Stimulated activated CD4-positive, alpha-beta T cell treated with anti-CD3 and anti-CD28 coated beads, TNF-alpha, amount 100 ng/mL, for 24 hours (primary cell): ENCODE measurements at places on chromosomes 5 and 9.

GRCh38 chr5:168813184-168813968, 234.2 kb upstream of the PANK3 start:
- DNase-seq = no peak

DNA sequence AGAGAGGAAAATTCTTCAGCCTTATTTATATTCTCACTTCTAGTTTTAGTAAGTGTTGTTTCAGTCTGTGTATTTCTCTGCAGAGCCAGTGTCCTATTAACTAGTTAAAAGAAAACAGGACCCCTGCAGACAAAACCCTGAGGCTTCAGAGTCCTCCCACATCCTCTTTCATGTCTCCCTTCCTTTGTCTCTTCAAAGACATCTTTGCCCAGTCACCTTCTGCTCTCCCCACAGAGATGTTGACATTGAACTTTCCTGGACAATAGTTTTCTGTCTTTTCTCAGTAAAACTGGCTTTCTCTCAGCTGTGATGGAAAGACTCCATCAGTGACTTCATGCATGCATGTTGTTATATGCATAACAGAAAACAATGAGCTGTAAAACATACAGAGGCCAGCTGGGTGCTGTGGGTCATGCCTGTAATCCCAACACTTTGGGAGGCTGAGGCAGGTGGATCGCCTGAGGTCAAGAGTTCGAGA, 20.2 kb downstream of the GRAMD2B start:
- no peak for DNase-seq

DNA sequence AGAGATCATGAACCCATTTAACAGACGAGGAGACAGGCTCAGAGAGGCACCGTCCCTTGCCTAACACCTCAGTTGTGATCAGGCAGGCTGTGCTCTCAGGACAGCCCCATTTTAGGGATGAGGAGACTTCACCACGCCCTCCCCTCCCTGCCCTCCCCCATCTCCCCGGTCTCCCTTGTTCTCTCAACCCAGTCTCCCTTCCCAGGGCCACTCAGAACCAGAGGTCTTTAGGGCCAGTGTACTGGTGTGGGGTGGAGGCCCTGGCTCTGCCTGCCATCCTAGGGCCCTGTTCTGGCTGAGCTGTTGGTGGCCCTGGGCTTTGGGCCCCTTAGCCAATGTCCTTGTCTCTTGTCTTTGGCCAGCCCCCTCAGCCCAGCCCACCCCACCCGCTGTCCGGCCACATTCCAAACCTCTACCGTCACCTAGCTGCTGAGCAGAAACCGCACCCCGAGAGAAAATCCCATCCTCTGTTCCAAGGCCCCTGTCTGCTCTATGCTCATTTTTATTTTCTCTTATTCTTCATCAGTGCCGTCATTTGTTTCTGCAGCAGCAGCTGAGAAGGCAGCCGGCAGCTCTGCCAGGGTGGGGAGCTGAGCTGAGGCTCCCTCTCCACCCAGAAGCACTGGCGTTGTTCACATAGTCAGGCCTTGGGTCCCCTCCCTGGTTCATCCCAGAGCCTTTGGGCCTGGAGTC, 33.9 kb downstream of the OLFML2A start:
- DNase-seq = no peak

DNA sequence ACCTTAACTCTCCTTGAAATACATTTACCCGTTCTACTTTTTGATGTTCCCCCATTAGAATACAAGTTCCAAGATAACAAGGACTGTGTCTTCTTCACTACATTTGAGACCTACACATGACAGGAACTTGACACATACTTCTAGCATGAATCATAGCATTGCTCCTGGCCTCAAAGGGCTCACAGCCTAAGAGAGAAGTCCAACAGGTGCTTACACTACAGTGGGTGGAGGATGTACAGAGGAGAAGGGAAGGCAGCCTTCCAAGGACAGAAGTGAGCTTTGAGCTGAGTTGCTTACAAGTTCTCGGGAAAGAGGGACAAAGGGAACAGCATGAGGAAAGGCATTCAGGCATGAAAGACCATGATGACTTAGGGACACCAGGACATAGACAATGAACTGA, 56.9 kb upstream of the MSX2 start:
- no peak for DNase-seq

GRCh38 chr5:170169996-170170395, 62.8 kb upstream of the C5orf58 start:
- DNase-seq = no peak

GRCh38 chr5:93407454-93407853, 173.6 kb downstream of the NR2F1-AS1 start:
- no peak for DNase-seq

GRCh38 chr5:41875121-41875520, 4.9 kb upstream of the OXCT1 start:
- DNase-seq = no peak

DNA sequence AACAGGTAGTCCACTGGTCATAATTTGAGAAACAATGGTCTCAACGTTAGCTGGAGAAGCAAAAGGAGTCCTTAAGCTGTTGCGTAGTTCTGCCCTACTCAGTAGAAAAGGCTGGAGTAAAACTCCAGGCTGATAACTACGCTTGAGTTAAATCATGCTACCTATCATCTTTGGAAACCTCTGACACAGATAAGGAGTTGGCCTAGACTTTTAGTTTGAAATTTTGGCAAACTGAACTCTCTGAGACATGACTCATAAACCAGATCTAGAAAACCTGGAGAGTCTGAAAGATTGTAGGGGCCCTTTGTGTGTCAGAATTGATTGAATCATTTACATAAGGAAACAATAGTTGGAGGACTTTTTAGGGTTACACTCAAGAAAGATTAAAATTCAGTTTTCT, 26.3 kb downstream of the NMUR2 start:
- no peak for DNase-seq

GRCh38 chr5:159286420-159287035, 23.4 kb downstream of the UBLCP1 start:
- no peak for DNase-seq
